ENCODE measurements at places on chromosomes 3 and 15.

- no peak for DNase-seq
Observed at GRCh38 chr3:80993241-80993945, 768.1 kb downstream of the GBE1 start.

DNA sequence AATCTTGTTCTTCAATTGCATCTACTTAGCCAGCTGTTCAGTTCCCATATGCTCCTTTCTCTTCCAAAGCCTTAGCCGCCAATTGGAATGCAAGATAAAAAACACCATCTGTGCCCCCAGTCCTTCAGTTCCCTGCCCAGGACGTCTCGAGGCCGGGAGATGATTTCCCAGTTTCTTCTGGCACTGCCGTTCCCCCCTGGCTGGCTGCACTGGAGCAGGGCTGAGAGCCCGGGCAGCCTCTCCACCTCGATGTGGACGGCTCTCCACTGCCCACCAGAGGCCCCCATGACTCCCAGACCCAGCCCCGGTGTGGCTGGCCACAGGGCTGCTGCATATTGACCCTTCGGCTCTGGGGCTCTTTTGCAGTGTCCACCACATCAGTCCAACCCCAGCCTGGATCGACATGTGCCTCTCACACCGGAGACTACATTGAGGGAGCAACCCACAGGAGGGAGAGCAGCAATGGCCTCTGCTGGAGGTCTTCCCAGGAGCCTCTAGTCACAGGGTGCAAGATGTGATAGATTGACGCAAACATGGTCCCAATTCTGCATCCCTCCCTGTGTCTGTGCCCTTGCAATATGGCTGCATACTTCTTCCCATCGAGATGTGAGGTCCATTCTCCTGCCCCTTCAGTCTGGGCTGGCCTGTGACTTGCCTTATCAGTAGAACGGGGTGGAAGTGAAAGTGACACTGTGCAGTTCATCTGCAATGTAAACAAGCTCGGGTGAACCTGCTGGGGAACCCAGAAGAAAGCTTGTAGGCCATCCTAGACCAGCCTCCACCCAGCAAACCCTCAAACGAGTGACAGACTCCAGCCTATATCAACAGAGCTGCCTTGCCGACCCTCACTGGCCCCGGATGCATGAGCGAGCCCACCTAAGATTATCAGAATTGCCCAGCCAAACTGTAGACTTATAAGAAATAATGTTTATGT lies 52.3 kb upstream of the PRR20G start:
- peak; percentile 7 for DNase-seq

DNA sequence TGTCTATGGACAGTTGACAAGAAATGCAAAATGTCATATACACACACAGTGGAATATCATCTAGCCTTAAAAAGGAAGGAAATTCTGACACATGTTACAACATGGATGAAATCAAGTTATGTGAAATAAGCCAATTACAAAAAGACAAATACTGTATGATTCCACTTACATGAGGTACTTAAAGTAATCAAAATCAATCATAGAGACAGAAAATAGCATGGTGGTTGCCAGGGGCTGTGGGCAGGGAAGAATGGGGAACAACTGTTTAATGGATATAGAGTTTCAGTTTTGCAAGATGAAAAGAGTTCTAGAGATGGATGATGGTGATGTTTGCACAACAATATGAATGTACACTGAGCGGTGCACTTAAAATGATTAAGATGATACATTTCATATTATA lies 613.8 kb upstream of the ZNF385D start:
- DNase-seq, result no peak

DNA sequence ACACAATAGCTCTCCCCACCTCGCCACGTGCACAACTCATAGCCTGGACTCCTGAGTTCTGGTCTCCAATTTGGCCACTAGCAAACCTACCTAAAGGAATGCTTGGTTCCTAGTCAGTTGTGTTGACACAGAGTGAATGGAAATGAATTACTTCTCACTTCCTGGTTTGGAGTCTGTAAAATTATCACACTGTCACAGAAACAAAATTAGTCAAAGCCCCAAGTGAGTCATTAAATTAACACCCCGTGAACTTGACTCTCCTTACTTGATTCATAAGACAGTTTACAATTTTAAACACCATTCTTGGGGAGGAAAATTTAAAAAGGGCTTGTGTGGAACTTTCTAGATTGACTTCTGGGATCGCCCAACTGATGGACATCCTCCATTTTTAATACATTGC lies 276.2 kb upstream of the CTNNB1 start:
- DNase-seq, result no peak

DNA sequence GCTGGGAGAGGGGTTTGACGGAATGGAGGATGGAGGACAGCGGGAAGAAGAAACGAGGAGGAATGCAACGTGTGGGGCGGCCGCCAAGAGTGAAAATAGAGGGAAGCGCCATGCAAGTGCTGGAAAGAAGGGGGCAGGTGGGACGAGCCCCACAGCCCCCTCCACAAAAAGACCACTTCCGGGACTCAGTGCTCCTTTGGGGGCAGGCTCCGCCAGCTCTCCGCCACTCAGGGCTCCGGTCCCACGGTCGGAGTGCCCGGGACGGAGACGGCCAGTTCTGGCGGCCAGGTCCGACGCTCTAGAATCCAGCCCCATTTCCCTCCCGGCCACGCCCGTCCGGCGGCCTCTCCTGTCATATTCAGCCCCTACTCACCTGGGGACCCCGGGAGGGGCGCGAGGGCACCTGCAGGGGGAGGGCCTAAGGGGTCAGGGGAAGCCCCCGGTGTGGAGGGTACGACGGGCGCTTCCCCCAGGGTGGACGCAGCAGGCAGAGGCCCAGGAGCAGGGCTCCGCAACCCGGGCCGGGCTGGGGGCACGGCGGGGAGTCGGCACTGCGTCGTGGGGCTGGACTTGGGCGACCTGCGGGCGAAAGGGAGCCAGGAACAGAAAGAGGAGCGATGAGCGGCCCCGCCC lies 25.5 kb upstream of the CSPG4 start:
- no peak for DNase-seq

DNA sequence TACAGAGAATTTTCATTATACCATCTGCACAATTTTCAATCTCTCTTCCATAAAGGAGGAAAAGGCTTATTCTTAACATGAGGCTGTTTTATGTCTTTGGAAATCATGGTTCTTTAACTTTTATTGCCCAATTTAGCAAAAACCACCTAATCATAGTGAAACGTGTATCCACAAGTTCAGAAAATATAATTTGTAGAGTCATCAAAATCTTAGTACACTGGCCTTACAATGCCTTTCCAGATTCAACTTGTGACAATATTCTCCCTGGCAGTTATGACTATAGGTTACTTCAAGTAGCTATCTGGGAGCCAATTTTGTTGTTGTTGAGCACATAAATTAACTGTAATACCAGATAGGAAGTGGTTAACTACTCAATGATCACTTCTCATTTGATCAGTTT lies 10.9 kb downstream of the BNIP2 start:
- no peak for DNase-seq

DNA sequence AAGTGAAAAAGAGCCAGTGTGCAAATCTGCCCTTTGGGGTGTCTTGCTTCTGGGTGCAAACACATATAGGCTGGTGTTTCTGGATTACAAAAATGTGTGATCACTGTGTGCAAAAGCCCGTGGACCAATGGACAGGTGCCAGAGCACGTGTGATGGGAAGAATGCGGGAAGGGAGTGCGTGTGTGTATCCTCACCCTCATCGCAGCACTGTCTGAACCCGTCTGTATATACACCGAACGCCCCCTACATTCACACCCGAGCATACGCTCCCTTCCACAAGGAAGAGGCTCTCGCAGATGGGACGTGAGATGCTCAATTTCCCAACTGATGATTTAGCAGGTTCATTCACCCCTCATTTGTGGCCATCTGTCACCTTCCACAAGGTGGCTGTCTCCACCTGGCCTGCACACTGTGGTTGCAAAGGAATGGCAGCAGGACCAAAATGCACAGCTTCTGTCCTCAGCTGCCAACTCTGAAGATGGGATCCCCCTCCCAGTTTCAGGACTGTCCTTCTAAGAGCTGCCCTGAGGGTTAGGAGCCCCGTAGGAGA lies 19.4 kb upstream of the SLC6A1 start:
- DNase-seq, result no peak

Data from midbrain (tissue), 1 donor.